Left ventricle myocardium superior (tissue), 1 donor: ENCODE measurements at places on chromosomes 2 and 18. TPM values are rescaled to one million over a fixed set of nuclear protein-coding genes. Genes with fewer than 3 reads are reported as not detected.

The LRP1B gene
- total RNA-seq: 0.02 TPM

The PARD3B gene
- 6.5 TPM for total RNA-seq

The DES gene
- total RNA-seq: 14,457 TPM

The CNNM3 gene
- total RNA-seq: 16.8 TPM

The CAD gene
- total RNA-seq: 8.5 TPM

The ZNF804A gene
- 0.07 TPM for total RNA-seq

The RAX gene
- total RNA-seq: not detected

The HOXD13 gene
- total RNA-seq: not detected

DNA sequence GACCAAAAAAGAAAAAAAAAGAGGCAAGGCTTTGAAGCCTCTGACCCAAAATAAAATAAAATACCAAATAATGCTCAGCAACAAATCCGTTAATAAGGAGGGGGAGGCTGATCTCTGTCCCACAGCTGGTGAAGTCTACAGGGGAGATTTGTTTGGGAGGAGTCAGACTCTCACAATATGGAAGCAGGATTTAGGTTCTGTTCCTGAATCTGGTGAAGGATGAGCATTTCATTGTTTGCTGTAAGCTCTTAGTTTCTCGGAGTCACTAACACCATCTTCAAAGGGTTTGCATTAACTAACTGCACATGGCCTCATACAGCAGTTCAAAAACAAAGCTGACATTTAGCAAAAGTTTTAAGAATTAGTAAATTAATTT is 339.4 kb upstream of the TNP1 start:
- DNase-seq: no peak

DNA sequence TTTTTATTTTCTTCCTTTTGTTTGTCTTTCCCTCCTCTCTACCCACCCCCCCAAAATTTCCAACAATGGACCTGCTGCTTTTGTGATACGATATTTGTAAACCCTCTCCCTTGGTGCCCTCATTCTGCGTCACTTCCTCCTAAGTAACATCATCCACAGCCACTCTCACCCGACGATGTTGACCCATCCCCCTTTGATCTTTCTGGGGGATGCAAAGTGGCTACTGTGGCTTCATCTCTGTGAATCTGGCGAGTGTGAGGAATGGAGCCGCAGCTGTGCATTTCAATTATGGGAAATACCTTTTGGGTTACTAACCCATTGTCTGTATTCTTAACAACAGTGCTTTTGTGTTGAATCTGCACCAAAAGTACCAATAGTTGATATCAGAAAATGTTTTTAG is 19.4 kb downstream of the ANTXR1 start:
- DNase-seq: no peak

DNA sequence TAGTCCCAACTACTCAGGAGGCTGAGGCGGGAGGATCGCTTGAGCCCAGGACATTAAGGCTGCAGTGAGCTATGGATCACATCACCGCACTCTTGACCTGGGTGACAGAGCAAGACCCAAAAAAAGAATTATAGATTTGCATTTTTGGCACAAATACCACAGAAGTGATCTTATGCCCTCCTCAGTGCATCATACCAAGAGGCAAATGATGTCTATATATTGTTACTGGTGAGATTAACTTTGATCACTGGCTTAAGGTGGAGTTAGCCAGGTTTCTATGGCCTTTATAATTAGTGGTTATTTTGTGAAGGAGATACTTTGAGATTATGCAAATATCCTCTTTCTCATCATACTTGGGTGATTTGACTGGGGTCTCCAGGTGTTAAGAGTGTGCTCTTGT is 22.1 kb upstream of the CATIP start:
- DNase-seq: no peak

DNA sequence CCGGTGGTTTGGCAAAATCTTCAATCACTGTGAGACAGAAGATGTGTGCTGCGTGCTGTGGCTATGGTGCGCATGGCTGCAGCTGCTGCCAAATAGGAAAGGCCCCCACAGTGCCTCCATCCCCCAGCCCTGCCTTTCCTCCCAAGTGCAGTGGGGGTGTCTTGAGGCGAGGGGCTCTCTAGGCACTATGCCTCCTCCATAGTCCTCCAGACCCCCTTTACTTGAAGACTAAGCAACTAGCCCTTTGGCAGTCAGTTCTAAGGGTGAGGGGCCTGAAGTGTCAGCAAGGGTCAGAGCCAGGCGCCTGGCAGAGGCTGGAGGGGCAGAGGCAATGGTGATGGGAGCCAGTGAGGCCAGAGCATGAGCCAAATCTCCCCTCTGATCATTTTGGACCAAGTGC is 13.6 kb upstream of the TMEM185B start:
- DNase-seq: no peak

DNA sequence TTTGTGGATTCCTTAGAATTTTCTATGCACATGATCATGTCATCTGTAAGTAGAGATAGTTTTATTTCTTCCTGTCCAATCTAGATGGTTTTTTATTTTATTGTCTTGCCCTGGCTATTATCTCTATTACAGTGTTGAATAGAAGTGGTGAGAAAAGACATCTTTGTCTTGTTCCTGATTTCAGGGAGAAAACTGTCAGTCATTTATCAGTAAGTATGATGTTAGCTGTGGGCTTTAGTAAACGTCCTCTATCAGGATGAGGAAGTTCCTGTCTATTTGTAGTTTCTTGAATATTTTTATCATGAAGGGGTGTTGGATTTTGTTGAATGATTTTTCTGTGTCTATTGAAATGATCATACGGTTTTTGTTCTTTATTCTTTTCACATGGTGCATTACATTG is 5.3 kb downstream of the PLEKHH2 start:
- DNase-seq: no peak

DNA sequence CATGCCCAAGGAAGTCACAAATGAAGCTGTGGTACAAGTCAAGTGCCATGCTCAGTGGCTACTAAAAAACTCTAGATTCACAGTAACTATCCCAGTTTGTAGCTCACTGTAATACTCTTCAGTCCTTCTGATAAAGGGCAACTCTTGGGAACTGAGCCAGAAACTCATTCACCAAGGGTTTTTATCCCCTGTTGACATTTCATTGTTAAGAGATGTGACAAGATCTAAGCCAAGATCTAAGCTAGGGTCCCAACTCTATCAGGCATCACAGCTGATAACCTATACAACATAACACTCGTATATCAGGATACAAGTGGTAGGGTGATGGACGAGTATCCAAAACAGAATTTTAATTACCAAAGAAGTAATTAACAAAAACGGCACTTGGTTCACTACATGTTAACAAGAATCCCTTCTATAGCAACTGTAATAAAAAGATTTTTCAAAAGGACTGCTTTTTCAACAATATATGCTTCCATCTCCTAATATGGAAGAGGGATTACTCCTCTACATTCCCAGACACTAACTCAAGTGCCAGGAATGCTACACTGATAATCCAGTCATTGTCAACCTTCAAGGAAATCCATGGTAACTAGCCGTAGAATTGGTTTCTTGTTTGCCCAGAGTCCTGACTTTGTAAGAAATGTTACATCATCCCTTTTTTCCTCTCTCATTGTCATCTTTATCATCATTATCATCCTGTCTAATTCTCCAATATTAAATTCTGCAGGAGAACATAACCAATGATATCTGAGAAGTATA is 111.7 kb downstream of the CDH2 start:
- no peak for DNase-seq

DNA sequence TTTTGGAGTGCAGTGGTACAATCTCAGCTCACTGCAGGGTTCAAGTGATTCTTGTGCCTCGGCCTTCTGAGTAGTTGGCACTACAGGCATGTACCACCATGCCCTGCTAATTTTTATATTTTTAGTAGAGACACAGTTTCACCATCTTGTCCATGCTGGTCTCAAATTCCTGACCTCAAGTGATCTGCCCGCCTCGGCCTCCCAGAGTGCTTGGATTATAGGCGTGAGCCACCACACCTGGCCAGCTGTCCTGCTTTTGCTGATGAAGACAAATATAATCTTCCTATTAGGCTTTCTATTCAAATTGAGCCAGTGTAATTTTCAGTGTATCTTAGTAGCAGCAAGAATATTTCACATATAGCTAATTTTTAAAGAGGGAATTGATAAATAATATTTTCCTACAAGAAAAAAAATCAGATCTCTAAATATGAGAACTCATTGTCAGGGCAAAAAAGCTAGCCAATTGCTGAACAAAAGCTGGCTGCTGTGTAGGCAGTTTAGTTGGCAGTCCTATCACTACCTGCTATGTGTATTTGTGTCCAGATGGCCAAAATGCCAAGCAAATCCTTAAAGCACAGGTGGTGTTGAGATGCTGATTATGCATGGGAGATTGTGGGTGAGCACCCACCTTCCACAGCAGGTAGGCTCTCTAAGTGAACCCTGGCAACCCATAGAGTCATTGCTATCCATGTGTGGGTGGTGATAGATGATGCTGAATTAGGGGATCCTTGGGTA is 60.8 kb upstream of the STAM2 start:
- DNase-seq: no peak

- DNase-seq: no peak
Observed at GRCh38 chr2:176160251-176160985, 3.3 kb downstream of the HOXD3 start.

- no peak for DNase-seq
Observed at GRCh38 chr2:232484628-232485347, 2.8 kb downstream of the ECEL1 start.

DNA sequence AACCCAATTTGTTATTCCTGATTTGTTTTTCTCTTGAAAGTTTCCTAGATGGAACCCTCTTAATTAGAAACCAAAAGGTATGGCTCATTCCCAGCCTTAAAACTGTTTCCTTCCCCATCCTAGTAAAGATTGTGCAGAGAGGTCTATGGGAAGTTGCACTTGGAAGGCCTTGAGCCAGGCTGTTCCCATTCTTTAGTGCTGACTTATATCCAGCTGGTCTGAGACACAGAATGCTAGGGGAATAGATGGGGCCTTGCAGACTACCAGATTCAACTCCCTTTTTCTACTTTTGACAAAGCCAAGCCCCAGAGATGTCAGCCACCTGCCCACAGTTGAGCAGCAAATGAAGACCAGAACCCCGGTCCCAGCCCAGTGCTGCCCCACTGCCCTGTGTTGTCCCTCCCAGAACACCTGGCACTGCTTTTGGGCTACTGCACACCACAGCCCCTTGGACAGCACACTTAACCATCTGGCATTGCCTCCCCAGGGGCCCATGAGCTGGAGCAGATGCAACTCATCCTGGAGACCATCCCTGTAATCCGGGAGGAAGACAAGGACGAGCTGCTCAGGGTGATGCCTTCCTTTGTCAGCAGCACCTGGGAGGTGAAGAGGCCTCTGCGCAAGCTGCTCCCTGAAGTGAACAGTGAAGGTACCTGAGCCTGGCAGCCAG is 98.2 kb downstream of the MRO start:
- DNase-seq: no peak

DNA sequence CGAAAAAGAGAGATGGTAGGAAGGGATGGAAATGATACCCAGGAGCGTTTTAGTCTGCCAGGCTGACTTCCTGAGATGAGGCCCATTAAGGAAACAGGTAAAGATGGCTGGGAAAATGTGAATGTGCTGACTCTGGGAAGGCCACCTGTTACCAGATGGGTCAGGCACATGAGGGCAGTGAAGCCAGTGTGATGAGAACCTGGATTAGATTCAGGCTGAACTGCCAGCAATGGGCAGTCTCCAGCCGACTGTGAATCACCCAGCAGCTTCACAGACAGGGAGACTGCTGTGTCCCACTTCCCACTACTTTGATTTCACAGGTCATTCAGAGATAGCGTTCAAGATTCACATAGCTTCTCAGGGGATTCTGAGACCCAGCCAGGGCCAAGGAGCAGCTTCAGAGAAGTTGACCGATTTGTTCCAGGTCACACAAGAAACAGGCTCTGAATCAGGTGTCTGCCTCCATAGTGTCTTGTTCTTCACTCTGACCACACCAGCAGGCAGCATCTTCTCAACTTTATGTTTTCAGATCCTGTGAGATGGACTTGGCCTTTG is 26.4 kb downstream of the CAPN13 start:
- no peak for DNase-seq

GRCh38 chr2:187875261-187876141 is 321.3 kb upstream of the TFPI start:
- DNase-seq: no peak
